ENCODE measurements at places on chromosomes 2 and 18. TPM values are rescaled to one million over a fixed set of nuclear protein-coding genes. Genes with fewer than 3 reads are reported as not detected.
A peak's percentile ranks its signal among the peaks of the same experiment; 100 is the strongest.

- DNase-seq, result no peak
Measured at GRCh38 chr2:63051795-63052333, 1.2 kb downstream of the OTX1 start.

DNA sequence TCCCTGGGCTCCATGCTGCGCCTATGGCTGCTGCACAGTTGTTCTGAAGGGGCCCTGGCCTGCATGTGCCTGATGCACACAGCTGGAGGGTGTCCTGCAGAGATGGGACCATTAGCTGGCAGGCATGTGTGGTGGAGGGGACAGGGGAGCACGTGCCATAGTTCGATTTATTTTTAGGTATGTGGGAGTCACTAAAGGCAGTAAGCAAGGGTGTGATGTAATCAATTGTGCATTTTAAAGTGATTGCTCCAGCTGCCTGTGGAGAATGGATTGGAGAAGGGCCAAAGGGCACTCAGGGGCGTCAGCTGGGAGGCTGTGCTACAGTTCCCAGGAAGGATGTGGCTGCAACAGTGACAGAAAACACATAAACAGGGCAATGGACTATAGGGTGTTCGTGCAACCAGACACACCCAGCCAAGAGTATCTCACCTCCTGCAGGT lies 205.1 kb downstream of the ARL4C start:
- DNase-seq, result peak; percentile 56

- peak; percentile 67 for DNase-seq
Measured at GRCh38 chr2:74261204-74261864, 62.9 kb downstream of the MTHFD2 start.

- no peak for DNase-seq
Measured at GRCh38 chr2:128793404-128793803, 474.7 kb upstream of the HS6ST1 start.

MARCHF4 gene
- 0.17 TPM for total RNA-seq

SRD5A2 gene
- not detected for total RNA-seq

ZSCAN30 gene
- total RNA-seq, result 30.1 TPM

DNA sequence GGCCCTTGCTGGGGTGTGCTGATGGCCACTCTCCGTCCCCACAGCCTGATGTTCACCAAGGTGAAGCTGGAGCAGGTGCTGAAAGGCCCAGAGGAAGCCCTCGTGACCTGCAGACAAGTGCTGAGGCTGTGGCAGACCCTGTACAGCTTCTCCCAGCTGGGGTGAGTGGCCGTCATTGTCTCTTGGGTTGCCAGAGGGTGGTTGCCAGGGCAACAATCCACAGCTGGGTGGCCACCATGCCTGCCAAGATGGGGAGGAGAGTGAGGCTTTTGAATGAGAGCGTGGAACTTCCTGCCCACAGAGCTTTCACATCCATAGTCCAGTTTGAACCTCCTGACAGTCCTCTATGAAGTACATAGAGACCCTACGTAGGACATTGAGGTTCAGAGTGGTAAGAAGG lies 108.8 kb downstream of the STPG4 start:
- DNase-seq, result no peak

DNA sequence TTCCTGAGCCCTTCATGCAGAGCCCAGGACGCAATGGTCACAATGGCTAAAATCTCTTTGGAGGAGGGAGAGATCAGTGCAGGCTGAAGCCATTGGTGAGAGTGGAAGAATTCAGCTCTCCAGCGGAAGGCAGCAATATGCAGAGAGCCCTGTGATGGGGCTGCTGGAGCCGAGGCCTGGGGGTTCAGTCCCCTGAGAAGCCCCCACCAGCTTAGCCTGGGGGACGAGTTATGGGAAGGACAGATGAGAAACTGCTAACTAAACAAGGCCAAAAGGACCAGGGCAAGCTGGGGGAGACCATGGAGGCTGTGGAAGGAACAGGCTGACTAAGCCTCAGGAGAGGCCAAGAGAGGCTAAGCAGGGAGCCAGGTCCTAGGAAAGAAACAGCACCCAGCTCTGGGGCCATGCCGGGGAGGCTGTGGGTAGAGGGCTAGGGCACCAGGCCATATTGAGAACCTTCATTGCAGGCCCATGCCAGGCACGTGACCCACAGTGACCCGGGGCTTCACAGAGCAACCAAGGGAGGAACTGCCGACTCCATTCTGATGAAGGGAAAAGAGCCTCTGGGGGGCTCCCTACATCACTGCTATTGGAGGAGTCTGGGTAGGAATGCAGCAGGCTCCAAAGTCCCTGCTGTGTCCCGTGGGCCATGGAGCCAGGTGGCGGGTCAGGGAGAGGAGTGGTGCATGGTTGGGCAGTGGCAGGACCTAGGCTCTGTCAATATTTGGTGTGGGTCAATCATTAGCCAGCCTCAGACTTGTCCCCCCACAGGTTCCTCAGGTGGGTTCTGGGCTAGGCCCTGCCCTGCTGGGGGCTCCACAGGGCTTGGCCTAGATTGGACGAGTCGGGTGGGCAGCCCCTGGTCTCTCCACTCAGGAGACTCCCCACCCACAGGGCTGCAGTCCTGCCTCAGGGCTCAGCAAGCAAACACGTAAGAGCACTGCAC lies 19.8 kb downstream of the PROC start:
- DNase-seq, result no peak

Data from MCF 10A (cell line).